Tibial nerve (tissue), 4 donors: ENCODE measurements at places on chromosomes 16 and 17. TPM values are rescaled to one million over a fixed set of nuclear protein-coding genes. Genes with fewer than 3 reads are reported as not detected.

- no peaks in the 10 kb centered on the region for H3K36me3 ChIP-seq
- peaks cover 6% of the 10 kb centered on the region for H3K4me1 ChIP-seq
- H3K27me3 ChIP-seq: no peaks in the 10 kb centered on the region
- no peak for DNase-seq
- no peak overlapping the region for H3K27ac ChIP-seq
Observed at GRCh38 chr17:15431196-15431595, 36.2 kb downstream of the CDRT4 start.

- H3K27me3 ChIP-seq: no peaks in the 10 kb centered on the region
- peak; percentile 78 for DNase-seq
- peak overlapping the region; percentile 97 for H3K27ac ChIP-seq
Observed at GRCh38 chr17:75693500-75694481, 26.7 kb downstream of the SAP30BP start.

DNA sequence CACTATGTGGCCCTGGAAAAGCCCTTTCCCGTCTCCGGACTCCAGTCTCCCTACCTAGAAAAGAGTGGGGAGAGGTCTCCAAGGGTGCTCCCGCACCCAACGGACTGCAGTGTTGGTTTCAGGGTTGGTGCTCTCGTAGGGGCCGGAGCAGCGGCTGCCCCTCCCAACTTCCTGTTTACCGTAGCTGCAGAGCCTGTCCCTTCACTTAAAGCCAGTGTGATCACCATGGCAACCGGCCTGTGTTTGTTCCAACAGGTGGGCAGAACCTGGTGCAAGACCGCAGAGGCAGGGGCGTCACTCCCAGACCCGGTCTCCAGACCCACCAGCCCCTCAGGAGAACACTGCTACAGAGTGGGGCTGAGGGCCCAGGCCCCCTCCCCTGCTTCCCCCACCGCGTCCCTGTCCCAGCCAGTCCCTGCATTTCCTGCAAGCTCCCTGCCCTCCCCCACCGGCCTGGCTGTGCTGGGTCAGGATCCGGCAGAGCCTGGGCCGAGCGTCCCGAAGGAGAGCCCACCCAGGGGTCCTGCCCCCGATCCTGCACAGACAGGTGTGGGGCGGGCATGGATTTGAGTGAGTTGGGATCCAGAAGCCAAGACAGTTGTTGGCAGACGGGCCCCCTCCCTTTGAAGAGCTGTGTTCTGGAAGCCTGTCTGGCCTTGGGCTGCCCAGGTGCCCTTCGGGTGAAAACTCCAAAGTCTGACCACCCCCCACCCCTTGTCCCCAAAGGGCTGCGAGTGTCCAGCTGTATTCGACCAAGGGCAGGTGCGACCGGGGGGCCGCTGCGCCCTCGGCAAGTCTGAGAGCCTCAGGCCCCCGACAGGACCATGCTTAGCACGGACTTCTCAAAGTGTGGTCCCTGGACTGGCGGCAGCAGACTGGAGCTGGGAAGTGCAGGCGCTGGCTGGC, 1.5 kb upstream of the BAIAP3 start:
- DNase-seq: no peak
- H3K36me3 ChIP-seq: no peaks in the 10 kb centered on the region
- H3K4me3 ChIP-seq: peak overlapping the region; percentile 0
- H3K4me1 ChIP-seq: peaks cover 36% of the 10 kb centered on the region
- H3K27ac ChIP-seq: no peak overlapping the region

NPEPPS gene
- 102 TPM for total RNA-seq

DNA sequence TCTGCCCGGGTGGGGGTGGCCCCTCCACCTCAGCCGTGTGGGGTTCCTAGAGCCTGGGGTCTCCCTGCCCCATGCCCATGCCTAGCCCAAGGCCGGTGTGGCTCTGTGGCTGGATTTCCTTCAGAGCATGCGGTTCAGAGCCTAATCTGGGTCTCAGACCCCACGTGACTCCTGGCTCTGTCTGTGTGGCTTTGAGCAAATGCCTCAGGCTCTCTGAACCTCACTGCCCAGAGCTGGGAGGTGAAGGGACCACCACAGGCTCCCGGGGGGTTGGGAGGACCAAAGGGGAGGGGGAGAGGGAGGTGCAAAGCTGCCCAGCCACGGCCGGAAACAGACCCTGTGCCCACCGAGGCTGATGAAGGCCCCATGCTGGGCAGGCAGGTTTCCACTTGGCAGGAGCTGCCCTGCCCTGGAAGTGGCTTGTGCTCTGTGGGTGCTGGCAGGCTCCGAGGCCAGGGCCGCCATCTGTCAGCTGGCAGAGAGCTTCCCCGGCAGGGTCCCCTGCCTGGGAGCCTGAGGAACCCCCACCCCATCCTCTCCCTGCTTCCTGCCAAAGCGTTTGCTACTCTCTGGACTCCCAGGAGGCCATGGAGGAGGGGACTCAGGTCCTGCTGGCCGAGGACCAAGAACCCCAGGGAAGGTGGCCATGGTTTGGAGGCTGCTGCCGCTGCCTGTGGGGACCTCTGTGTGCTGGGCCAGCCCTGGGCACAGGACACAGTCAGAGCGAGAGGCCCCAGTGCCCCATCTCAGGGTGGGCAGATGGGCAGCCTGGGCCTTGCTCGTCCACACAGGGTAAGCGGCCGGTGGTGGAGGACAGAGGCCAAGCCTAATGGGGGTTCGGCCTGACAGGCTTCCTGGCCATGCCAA, 4.0 kb downstream of the CDH15 start:
- DNase-seq: no peak
- H3K27me3 ChIP-seq: peaks cover 14% of the 10 kb centered on the region
- H3K36me3 ChIP-seq: no peaks in the 10 kb centered on the region
- H3K4me1 ChIP-seq: peaks cover 56% of the 10 kb centered on the region

DNA sequence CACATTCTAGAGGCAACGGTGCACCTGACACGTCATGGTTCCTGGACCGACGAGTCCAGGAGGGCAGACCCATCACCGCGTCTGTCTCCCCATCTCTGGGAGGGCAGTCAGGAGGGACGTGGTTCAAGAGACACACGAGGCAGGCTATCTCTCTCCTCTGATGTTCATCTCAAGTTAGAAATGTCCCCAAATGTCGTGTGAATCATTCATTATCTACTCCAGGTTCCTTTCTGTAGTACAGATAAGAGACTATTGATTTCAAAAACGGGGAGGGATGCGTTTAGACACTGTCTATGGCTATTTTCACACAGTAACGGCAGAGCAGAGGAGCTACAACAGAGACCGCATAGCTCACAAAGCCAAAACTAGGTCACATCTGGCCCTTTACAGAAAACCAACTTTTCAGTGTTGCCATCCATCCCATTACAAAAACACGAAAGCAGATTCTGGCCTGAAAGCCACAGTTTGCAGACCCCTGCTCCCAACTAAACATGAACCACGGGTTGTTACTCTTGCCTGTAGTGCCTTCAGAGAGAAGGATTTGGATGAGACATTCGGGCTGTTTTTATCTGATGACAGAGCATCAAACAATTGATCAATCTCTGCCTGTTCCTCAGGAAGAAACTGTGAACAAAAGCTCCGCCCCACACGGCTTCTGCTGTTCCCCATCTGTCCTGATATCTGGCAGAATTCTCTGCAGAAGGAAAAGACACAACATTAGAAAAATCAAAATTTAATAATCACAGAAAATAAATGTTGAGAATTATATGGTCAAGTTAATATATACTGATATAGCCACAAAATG, 6.8 kb downstream of the MEAK7 start:
- H3K27ac ChIP-seq: no peak overlapping the region
- no peak for DNase-seq
- no peaks in the 10 kb centered on the region for H3K4me1 ChIP-seq
- no peak overlapping the region for H3K4me3 ChIP-seq
- no peaks in the 10 kb centered on the region for H3K27me3 ChIP-seq

CSF3 gene
- 2.1 TPM for total RNA-seq

DNA sequence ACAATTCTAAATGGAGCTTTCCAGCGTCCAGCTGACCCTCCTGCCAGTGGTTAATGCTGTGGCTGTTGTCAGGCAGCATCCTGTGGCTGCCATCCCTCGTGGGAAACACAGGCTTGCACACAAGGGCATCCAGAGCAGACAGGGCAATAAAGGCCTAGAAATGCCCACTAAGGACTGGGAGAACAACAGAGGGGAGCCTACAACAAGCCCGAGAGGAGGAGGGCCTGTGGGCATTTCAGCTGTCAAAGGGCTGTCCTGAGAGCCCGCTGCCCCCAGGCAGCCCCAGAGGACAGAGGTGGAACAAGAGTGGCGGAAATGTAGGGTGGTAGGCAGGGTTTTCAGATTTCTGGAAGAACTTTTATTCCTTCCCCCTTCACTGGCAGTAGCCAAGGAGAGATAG, 81.1 kb downstream of the TNRC6C start:
- H3K27ac ChIP-seq: peak overlapping the region; percentile 89
- DNase-seq: no peak
- no peaks in the 10 kb centered on the region for H3K27me3 ChIP-seq
- peaks cover 6% of the 10 kb centered on the region for H3K4me1 ChIP-seq
- no peak overlapping the region for H3K4me3 ChIP-seq

DNA sequence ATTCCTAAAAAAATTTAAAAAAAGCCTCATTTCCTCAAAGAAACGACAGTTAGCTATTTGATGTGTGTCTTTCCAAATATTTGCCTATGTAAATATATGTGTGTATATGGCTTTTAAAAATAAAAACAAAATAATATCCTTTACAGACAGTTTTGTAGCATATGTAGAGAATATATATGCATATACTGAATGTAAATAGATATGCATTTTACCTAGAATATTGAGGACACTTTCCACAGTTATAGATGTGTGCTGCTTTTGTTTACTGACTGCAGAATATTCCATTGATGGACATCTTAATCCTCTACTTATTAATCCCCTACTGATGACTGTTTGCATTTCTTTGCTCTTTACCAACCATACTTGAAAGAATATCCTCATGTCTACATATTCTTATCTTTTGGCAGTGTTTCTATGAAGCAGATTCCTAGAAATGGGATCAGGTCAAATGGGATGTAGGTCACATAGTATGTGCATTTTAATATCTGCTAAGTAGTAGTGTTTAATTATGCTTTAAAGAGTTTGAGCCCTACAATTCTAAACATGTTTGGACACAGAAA, 3.3 kb downstream of the CCL3L1 start:
- H3K27ac ChIP-seq: no peak overlapping the region
- H3K4me3 ChIP-seq: no peak overlapping the region
- H3K27me3 ChIP-seq: no peaks in the 10 kb centered on the region
- no peak for DNase-seq

GRCh38 chr17:14297161-14297851, 3.6 kb upstream of the HS3ST3B1 start:
- peaks cover 27% of the 10 kb centered on the region for H3K4me1 ChIP-seq
- peak overlapping the region; percentile 38 for H3K4me3 ChIP-seq
- H3K27me3 ChIP-seq: peaks cover 98% of the 10 kb centered on the region
- no peaks in the 10 kb centered on the region for H3K36me3 ChIP-seq

DNA sequence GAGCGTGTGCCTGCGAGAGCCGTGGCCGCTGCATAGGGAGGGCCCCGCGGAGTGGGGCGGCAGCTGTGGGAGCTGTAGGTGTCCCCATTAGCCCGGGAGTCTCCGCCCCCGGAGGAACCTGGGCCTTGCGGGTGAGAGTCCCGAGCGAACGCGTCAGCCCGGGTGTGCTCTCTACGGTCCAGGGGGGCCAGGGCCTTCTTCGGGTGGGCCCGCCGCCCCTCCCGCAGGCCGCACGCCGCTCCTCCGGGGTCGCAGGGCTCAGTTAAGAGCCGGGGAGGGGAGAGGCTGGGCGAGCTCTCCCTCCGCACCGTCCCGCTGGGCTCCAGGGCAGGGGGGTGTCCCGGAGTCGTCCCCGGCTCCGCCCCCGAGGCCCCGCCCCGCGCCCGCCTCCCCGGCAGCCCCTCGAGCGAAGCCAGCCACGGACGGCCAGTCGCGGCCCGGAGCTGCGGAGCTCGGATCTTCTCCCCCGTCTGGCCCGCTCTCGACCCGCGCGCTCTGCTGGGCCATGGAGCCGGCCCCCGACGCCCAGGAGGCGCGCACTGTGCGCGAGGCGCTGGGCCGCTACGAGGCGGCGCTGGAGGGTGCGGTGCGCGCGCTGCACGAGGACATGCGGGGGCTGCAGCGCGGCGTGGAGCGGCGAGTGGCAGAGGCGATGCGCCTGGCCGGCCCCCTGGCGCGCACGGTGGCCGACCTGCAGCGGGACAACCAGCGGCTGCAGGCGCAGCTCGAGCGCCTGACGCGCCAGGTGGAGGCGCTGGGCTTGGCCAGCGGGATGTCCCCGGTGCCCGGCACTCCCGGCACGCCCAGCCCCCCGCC, at the start of gene SMTNL2:
Gene SMTNL2, plus strand, starts transcription at position 429 of the 816 bp plus-strand sequence. Its CDS starts 77 bp downstream, at position 506.
- peaks cover 53% of the 10 kb centered on the region for H3K27me3 ChIP-seq
- H3K4me3 ChIP-seq: peak within 1 kb of the TSS; percentile 0
- H3K27ac ChIP-seq: no peak within 1 kb of the TSS
- H3K36me3 ChIP-seq: no peaks in the 10 kb centered on the region
- peaks cover 12% of the 10 kb centered on the region for H3K4me1 ChIP-seq

GRCh38 chr16:70590722-70591415, 55.5 kb upstream of the IL34 start:
- no peak for DNase-seq
- H3K36me3 ChIP-seq: no peaks in the 10 kb centered on the region
- H3K27me3 ChIP-seq: no peaks in the 10 kb centered on the region
- H3K4me3 ChIP-seq: no peak overlapping the region
- H3K4me1 ChIP-seq: peaks cover 28% of the 10 kb centered on the region

GRCh38 chr16:19808061-19808641, 76.5 kb downstream of the GPRC5B start:
- H3K4me1 ChIP-seq: peaks cover 12% of the 10 kb centered on the region
- H3K4me3 ChIP-seq: no peak overlapping the region
- DNase-seq: no peak
- H3K27me3 ChIP-seq: no peaks in the 10 kb centered on the region
- no peaks in the 10 kb centered on the region for H3K36me3 ChIP-seq

DNA sequence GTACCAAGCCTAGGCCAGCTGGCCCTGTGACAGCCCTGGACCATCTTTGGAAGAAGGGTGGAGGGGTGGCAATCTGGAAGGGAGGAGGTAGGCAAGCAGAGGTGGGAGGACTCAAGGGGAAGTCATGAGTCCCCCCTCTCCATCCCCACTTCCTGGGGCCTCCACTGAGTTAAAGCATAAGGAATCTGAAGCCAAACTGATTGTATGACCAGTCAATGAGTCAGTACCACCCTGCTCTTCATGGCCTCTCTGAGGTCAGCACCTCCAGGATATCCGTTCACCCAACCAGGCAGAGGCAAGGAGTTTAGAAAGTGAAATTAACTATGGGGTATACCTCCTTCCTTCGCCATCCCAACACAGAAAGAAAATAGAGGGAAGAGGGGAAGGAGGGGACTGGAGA, 272.7 kb downstream of the SOX9 start:
- H3K4me1 ChIP-seq: no peaks in the 10 kb centered on the region
- H3K4me3 ChIP-seq: no peak overlapping the region
- DNase-seq: no peak
- no peak overlapping the region for H3K27ac ChIP-seq
- no peaks in the 10 kb centered on the region for H3K36me3 ChIP-seq

DNA sequence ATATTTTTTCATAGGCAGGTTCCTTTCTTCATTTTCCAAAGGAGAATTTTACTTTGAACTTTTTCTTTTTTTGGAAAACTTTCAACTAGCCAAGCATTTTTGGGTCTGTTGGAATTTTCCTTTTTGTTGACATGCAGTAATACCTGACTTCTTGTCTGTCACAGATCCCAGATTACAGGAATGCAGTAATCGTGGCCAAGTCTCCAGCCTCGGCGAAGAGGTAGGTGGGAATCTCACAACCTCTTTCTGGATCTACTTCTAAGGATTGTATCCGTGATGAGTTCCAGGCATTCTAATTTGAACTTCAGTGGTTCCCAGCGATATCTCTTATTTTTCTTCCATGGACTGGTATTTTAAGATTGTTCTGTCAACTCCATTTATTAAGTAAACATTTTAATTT, 31.7 kb downstream of the PRPSAP2 start:
- no peak overlapping the region for H3K27ac ChIP-seq
- H3K27me3 ChIP-seq: no peaks in the 10 kb centered on the region
- no peaks in the 10 kb centered on the region for H3K4me1 ChIP-seq
- H3K36me3 ChIP-seq: peaks cover 78% of the 10 kb centered on the region
- DNase-seq: no peak
- no peak overlapping the region for H3K4me3 ChIP-seq
